SIG-M5 (cell line): ENCODE measurements at places on chromosomes 6 and 20.
A peak's percentile ranks its signal among the peaks of the same experiment; 100 is the strongest.

DNA sequence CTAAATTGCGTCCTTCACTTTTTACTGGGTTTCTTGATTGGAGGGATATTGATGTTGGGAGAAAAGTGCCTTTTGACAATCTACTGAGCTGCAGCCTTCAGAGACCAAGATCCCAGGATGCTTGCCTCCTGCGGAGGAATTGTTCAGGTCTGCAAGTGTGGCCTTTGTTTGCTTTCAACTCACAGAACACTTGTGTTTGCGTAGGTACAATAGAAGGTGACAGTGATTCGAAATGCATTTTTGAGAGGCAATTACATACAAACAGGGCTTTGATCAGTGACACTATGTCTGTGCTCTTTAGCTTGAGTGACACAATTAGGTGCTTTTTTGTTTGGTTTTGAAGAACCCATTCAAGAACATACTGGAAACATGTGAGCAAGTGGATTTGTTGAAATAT, 600.6 kb downstream of the QKI start:
- DNase-seq, result no peak

- DNase-seq, result no peak
Measured at GRCh38 chr6:42236682-42237473, 19.2 kb upstream of the MRPS10 start.

GRCh38 chr6:157718503-157719187, 104.4 kb upstream of the SNX9 start:
- DNase-seq, result no peak

DNA sequence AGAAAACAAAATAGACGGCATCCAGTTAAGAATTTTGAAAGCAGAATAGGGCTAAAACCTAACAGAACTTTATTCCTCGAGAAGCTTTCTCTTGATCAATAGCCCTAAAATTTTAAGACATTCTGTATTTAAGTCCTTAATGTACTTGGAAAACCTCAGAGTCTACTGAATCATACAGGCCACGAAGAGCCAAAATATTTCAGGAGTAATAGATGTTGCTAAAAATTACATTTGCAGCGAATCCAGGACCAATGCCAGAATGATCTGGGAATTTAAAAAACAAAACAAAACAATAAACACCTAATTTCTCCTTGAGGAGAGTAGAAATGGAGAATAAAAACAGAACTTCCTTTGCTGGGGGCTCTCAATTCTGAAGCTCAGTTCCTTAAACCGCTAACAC, 23.3 kb downstream of the ATXN1 start:
- DNase-seq, result no peak

- no peak for DNase-seq
Measured at GRCh38 chr20:41447006-41447405, 80.4 kb upstream of the EMILIN3 start.

DNA sequence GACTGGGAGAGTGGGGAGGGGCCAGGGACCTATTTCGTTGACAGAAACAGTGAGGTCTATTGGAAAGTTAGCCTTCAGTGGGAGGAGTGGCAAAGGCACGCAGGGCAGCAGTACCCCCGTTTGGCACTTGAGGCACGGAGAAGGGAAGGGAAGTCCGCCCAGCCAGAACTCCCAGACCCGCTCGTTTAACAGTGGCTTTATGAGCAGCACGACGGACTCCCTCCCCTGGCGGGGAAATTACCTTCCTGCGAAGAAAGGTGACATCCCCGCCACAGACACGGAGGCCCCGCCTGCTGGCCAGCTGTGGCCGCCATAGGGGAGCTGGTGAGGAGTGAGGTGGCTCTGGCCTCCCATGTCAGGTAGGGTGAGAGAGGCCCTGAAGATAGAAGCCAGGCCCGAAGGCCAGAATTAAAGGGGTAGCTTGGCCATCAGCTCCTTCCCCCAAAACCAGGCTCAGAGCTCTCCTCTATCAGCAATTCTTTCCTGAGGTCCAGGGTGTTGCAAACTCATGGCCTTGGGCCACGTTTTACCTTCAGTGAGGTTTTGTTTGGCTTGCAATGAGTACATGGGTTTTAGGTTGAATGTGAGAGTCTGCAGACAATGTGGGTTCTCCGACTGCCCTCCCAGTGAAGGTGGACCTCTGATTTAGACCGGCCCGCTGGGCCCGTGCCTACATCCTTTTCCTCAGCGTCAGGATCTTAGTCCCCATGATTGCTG, 123.7 kb downstream of the MRPL14 start:
- DNase-seq, result no peak

DNA sequence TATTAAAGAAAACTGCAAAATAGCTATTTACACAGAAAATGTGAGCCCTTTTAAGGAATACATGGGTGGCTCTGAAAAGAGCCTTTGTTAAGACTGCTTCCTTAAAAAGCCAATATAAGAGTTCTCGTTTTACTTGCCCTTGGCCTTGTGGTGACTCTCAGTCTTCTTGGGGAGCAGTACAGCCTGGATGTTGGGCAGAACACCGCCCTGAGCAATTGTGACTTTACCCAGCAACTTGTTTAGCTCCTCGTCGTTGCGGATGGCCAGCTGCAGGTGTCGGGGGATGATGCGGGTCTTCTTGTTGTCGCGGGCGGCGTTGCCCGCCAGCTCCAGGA, 111.5 kb downstream of the HFE start:
- no peak for DNase-seq

- DNase-seq, result peak; percentile 18
Measured at GRCh38 chr6:142721215-142721920, 223.6 kb downstream of the HIVEP2 start.

- DNase-seq, result no peak
Measured at GRCh38 chr20:10094566-10095173, 59.9 kb downstream of the ANKEF1 start.

DNA sequence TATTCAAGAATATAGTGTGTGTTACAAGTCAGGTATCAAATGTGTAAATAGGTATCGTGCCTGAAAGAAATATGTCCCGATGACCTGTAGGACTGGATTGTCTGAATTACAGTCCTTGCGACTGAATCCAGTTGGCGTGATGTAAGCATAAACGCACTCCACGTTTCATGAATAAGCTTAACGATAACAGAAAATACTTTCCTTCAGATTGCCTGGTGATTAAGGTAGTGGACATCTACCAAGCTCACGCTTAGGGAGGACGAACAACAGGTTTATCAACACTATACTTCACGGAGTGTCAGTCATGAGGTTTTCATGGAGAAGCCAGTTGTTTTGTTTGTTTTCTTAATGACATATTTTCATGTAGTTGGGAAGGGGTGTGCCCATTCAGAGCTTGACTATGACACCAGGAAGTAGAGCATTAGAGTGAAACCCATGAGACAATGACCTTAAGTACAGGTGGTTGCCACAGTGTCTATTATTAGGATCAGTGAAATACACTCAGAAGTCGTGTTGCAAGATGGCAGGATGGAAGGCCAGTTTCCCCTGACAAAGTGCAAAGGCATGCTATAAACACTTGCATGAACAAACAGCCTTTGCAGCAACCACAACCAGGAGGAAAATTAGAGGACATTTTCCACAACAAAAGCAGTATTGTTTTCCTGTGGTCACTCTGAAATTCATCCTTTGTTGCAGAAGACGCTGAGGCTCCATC, 305.8 kb upstream of the PRDM1 start:
- DNase-seq, result no peak

DNA sequence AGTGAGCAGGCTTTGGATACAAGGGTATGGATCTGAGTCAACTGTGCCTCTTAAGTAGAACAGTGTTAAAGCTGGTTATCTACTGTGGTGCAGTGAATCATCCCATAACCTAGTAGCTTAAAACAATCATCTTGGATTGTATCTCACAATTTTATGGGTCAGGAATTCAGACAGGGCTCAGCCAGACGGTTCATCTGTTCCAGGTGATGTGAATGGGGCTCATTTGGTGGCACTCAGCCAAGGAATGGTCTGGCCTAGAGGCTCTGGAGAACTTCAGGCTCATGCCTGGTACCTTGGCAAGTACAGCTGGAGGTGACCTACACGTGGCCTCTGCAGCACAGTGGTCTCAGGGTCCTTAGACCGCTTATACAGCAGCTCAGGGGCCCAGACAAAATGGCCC, 11.2 kb upstream of the CDH4 start:
- no peak for DNase-seq

- DNase-seq, result no peak
Measured at GRCh38 chr6:91697010-91697695, 1110.3 kb upstream of the MAP3K7 start.

DNA sequence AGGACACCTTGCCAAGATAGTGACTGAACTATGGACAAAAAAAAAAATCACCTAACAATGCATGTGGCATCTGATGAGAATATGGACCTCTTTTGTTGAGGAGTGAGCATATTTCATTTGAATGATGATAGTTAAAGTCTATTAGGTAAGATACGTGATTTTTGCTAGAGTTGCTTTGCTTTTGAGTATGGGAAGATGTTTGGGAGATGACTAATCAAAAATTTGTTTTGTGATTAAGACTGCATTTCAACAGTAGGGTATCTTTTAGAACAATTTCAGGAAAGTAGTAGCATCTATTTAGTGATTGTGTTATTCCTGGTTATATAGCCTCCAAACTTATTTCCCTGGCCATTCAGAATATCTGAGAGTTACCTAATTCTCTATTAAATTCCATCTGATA, 878.6 kb upstream of the CITED2 start:
- no peak for DNase-seq

DNA sequence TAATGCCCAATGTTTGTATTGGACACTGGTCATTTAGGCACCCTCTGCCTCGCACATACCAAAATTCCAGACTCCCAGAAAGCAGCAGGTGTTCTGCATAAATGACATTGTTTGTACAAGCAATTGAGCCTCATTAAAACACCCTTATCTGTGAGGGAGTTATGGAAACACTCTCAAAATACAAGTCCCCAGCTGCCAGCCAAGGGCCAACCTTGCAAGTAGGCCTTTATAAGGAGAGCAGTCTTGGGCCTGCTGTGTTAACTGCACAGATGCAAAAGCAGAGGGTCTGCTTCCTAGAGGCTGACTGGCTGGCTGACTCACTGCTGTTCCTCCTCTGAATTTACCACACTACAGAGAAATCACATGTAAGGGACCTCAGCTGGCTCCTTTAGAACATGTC, 150.4 kb upstream of the HMGN3 start:
- DNase-seq, result no peak

DNA sequence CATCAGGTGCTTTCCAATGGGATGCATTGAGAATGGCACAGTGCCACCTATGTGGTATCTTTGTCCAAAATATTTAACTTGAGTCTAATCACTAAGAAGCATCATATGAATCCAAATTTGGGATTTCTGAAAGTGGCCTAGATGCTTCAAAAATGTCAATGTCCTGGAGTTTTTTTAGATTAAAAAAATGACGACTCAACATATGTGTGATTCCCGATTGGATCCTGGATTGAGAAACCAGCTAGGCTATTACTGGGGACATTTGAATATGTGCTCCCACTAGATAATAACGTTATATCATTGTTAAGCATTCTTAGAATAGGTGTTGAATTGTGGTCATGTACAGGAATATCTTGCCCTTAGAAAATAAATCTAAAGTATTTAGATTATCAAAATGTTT, 189.2 kb downstream of the TBXT start:
- no peak for DNase-seq

DNA sequence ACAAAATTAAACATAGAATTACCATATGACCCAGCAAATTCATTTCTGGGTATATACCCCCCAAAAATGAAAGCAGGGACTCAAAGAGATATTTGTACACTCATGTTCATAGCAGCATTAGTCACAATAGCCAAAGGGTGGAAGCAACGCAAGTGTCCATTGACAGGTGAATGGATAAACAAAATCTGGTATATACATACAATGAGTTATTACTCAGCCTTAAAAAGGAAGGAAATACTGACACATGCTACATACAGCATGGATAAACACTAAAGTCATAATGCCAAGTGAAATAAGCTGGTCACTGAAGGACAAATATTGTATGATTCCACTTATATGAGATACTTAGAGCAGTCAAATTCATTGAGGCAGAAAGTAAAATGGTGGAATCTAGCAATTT, 5.3 kb upstream of the STX11 start:
- DNase-seq, result no peak

- DNase-seq, result no peak
Measured at GRCh38 chr20:32497589-32498224, 87.4 kb downstream of the NOL4L start.

DNA sequence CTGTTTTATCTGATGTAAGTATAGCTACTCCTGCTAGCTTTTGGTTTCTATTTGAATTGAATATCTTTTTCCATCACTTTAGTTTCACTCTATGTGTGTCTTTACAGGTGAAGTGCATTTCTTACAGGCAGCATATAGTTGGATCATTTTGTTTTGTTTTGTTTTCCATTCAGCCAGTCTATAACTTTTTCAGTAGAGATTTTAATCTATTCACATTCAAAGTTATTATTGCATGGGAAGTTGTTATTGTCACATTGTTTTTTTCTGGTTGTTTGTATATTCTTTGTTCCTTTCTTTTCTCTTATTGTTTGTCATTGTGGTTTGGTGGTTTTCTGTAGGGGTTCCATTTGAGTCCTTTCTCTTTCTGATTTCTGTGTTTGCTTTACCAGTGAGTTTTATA, 151.2 kb downstream of the PDE10A start:
- no peak for DNase-seq

DNA sequence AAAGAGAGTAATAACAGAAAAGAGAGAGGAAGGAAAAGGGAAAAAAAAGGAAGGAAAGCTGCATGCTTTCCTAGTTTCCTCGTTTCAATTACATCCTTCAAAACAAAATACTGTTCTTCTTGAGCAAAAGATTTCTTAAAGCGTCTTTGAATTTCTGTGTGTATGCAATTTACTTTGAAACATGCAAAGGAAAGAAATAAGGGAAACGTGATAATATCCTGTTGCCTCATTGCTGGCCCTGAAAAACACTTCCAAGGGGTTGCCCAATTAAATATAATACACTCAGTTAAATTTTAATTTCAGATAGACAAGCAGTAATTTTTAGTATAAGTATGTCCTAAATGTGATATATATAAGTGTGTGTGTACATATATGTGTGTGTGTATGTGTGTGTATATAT, 51.2 kb upstream of the TPD52L1 start:
- no peak for DNase-seq

DNA sequence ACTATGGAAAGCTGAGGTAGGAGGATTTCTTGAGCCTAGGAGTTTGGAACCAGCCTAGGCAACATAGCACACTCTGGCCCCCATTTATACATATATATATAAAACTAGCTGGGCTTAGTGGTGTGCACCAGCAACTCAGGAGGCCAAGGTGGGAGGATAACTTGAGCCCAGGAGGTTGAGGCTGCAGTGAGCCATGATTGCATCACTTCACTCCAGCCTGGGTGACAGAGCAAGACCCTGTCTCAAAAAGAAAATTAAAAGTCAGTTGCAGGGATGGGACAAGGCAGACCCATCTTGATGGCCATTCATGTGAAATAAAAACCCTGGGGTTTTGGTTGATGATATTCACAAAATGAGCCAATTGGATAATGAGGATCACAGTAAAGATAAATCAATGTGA, 6.6 kb upstream of the GTF2H4 start:
- no peak for DNase-seq

DNA sequence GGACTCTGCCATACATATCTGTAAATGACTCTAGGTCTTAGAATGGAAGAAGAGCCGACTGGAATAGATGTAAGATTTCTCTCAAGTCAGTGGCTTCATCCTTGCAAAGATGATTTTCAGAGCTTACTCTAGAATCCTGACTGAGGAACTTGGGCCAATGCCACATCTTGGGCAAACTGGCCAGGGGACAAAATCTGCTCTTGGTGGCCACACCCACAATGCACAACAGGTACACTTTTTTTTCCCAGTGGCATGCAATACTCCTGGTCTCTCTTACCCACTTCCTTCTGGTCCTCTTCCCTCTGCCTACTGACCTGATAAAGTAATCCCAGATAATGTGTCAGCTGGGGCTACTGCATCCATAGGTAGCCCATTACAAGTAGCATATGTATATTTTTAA, 13.4 kb downstream of the CLIC5 start:
- DNase-seq, result no peak
